Natural killer cell treated with Interleukin-12 subunit alpha and Interleukin-12 subunit beta and Interleukin-15 and Interleukin-18, amount 100 ng/mL, for 72 hours (primary cell): ENCODE measurements at places on chromosomes 2 and 18. TPM values are rescaled to one million over a fixed set of nuclear protein-coding genes. Genes with fewer than 3 reads are reported as not detected.

DNA sequence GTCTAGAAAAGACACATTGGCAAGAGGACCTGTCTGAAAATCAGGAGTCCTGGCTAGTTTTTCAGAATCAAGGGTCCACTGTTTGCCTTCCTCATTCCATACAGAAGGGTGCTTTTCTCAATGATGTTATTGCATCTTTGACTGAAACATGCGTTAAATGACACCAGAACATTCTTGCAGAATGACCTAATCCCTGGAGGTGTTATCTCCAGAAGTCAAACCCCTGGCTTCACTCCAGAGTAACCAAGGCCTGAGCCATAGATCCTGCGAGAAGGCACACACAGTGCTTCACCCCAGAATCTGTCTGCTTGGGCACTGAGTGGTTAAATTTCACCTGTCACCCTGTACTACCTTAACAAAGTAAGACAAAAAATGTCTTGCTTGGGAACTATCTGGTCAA is 1055.2 kb upstream of the FANCL start:
- H3K36me3 ChIP-seq = no peaks in the 10 kb centered on the region
- no peaks in the 10 kb centered on the region for H3K27me3 ChIP-seq
- no peaks in the 10 kb centered on the region for H3K4me1 ChIP-seq
- H3K4me3 ChIP-seq = no peak overlapping the region
- H3K27ac ChIP-seq = no peak overlapping the region
- DNase-seq = no peak

Gene TCF7L1
- 0.14 TPM for total RNA-seq

GRCh38 chr2:239462191-239462515 is 61.3 kb upstream of the HDAC4 start:
- H3K4me1 ChIP-seq = no peaks in the 10 kb centered on the region
- DNase-seq = no peak
- H3K27ac ChIP-seq = no peak overlapping the region
- H3K36me3 ChIP-seq = no peaks in the 10 kb centered on the region
- H3K4me3 ChIP-seq = no peak overlapping the region
- H3K27me3 ChIP-seq = no peaks in the 10 kb centered on the region

DNA sequence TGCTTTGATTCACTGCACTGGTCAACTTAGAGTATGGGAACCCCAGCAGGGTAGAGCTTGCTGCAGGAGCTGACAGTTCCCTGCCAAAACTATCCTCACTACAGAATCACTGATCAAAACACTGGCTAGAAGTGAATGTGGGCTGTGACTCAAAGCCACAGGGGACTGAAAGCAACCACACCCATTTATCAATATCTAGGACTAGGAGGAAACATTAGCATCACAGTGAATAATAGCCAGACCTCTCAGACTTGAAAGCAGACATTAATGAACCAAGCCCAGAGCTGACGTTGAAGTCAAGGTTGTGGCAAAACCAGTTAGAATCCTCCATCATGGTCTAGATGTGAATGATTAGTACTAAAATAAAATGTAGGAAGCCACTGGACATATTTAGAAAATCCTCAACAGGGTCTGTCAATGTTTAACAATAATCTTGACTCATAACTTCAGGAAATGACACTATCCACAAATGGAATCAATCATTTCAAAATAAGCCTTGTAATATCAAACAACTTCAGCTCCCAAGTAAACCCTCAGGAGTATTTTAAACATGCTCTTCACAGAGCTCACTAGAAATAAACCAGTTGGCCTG is 131.4 kb downstream of the CDH20 start:
- no peaks in the 10 kb centered on the region for H3K36me3 ChIP-seq
- peaks cover 8% of the 10 kb centered on the region for H3K4me1 ChIP-seq
- no peak overlapping the region for H3K27ac ChIP-seq
- no peak overlapping the region for H3K4me3 ChIP-seq
- H3K27me3 ChIP-seq = no peaks in the 10 kb centered on the region
- no peak for DNase-seq

GRCh38 chr2:17303054-17303453 is 215.2 kb downstream of the RAD51AP2 start:
- no peak overlapping the region for H3K4me3 ChIP-seq
- no peak overlapping the region for H3K27ac ChIP-seq
- H3K36me3 ChIP-seq = no peaks in the 10 kb centered on the region
- no peak for DNase-seq

- H3K27me3 ChIP-seq = no peaks in the 10 kb centered on the region
- peaks cover 5% of the 10 kb centered on the region for H3K36me3 ChIP-seq
- peaks cover 10% of the 10 kb centered on the region for H3K4me1 ChIP-seq
- DNase-seq = no peak
Measured at GRCh38 chr2:147365622-147366021, 479.2 kb upstream of the ACVR2A start.

Gene CTNNA2
- not detected for total RNA-seq

DNA sequence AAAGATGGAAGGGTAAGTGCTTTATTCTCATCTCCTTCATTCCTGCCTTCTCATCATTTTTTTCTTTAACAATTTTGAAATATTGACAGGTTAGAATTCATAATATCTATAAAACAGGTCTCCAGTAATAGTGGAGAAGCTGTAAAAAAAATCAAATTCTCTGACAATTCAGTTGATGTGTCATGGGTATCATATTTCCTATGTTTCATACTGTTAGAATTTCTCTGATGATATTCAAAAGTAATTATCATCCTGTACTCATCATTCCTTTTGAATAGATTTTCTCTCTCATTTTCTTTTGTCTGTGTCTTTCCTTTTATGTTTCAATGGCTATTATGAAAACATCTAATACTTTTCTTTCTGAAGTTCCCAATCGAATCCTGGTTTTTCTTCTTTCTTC is 97.7 kb downstream of the CPS1 start:
- DNase-seq = no peak
- no peak overlapping the region for H3K4me3 ChIP-seq
- H3K27ac ChIP-seq = no peak overlapping the region
- no peaks in the 10 kb centered on the region for H3K27me3 ChIP-seq
- H3K4me1 ChIP-seq = no peaks in the 10 kb centered on the region

DNA sequence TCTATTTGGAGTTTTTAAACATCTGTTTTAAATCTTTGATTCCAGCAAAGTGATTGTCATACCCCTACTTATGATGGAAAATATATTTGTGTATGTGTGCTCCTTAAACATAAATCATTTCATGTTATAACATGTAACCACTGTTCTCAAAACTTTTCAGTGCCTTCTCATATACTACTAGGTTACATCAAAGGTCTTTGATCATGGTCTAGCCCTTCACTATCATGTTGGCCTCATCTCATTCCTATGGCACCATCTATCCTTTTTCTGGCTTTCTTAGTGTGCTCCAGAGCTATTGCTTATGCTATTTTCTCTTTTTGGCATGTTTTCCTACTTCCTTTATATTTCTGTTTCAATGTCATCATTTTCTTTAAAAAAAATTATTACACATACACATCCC is 367.9 kb upstream of the SLC39A10 start:
- no peaks in the 10 kb centered on the region for H3K4me1 ChIP-seq
- no peak for DNase-seq
- H3K27me3 ChIP-seq = peaks cover 4% of the 10 kb centered on the region

- H3K27me3 ChIP-seq = no peaks in the 10 kb centered on the region
- no peak overlapping the region for H3K4me3 ChIP-seq
- H3K4me1 ChIP-seq = peaks cover 46% of the 10 kb centered on the region
- H3K27ac ChIP-seq = peak overlapping the region; percentile 93
Measured at GRCh38 chr2:37457401-37457901, 113.0 kb downstream of the QPCT start.

DNA sequence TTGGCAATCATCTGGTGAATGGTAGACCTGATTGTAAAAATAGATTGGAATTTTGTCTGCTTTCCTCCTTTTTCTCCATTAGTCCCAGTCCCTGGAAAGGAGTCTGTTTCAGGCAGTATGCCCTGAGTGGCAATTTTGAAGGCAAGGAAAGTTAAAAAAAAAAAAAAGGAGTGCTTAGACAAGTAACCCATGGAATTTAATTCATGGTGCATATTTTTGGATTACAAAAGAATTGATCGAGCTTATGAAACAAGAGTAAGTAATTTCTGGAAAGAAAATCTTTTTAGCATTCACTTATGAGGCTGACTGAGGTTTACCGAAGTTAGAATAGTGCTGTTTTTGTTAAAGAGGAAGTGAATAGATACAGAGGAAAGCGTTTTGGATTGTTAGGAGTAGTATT is 29.4 kb upstream of the TMEM178A start:
- DNase-seq = no peak
- no peaks in the 10 kb centered on the region for H3K4me1 ChIP-seq
- no peaks in the 10 kb centered on the region for H3K27me3 ChIP-seq
- H3K4me3 ChIP-seq = no peak overlapping the region
- H3K27ac ChIP-seq = no peak overlapping the region

GRCh38 chr2:204145791-204146190 is 209.2 kb downstream of the ICOS start:
- peaks cover 24% of the 10 kb centered on the region for H3K27me3 ChIP-seq
- H3K36me3 ChIP-seq = no peaks in the 10 kb centered on the region
- H3K4me1 ChIP-seq = peaks cover 18% of the 10 kb centered on the region
- no peak for DNase-seq
- peak overlapping the region; percentile 37 for H3K27ac ChIP-seq

GRCh38 chr2:109324861-109325260 is 195.9 kb downstream of the SH3RF3 start:
- H3K36me3 ChIP-seq = peaks cover 5% of the 10 kb centered on the region
- peak; percentile 18 for DNase-seq
- H3K27ac ChIP-seq = no peak overlapping the region
- H3K4me3 ChIP-seq = no peak overlapping the region
- H3K27me3 ChIP-seq = peaks cover 35% of the 10 kb centered on the region
- H3K4me1 ChIP-seq = peaks cover 9% of the 10 kb centered on the region

Gene FHL2
- total RNA-seq = 0.95 TPM

DNA sequence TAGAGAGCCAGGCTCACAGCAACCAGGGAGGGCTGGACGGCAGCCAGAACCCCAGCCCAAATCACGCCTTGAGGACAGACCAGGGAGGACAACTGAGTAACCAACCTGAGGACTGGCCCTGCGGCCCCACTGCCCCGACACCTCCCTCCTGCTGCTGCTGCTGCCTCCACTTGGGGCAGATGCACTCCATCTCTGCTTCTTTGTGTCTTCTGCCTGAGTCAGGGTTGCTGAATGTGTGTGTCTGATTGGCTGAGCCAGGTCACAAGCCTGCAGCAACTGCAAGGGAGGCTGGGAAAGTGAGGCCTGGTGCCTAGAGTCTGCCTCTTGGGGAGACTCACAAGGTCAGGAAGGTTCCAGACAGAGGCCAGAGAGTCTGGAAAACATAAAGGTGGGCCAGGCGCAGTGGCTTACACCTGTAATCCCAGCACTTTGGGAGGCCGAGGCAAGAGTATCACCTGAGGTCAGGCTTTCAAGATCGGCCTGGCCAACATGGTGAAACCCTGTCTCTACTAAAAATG is 83.4 kb downstream of the ZFP36L2 start:
- no peaks in the 10 kb centered on the region for H3K36me3 ChIP-seq
- H3K4me3 ChIP-seq = peak overlapping the region; percentile 52
- peaks cover 44% of the 10 kb centered on the region for H3K4me1 ChIP-seq
- DNase-seq = no peak
- H3K27me3 ChIP-seq = no peaks in the 10 kb centered on the region

Gene GDF7
- total RNA-seq = not detected

DNA sequence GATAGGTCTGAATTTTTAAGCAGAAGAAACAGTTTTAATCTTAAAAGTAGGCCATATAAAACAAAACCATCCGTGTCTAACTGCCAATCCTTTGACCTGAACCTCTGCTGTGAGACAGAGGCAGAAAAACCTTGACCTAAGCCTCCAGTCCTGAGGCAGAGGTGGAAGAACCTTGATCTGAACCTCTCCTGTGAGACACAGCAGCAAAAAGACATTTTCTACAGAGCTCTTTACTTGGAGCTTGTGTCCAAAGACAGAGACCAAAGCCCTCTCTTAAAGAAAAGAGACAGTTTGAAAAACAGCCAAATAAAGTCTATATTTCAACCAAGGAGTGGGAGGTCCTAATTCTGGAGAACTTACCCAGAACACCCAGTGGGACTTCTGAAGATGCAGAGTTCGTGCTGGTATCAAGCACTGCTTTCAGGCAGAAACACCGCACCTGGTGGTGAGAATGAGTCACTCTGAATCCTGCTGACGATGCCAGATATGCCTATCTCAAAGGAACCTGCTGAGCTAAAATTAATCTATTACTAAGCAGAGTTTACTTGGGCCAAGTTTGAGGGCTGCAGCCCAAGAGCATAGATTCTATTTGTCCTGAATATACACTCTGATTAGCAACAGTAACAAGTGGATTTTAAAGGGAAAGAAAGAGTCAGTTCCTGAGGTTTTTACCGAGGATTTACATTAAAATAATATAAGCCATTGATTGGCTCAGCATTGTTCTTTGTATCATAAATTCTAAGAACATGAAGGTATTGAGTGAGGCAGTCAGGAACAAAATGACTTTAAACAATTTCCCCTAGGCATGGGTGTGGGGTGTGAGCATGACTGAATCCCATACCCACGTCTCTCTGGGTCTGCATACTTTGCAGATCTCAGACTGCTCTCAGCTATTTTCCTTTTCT is 806.4 kb downstream of the TRIB2 start:
- no peaks in the 10 kb centered on the region for H3K27me3 ChIP-seq
- H3K36me3 ChIP-seq = no peaks in the 10 kb centered on the region
- no peaks in the 10 kb centered on the region for H3K4me1 ChIP-seq
- H3K27ac ChIP-seq = no peak overlapping the region

DNA sequence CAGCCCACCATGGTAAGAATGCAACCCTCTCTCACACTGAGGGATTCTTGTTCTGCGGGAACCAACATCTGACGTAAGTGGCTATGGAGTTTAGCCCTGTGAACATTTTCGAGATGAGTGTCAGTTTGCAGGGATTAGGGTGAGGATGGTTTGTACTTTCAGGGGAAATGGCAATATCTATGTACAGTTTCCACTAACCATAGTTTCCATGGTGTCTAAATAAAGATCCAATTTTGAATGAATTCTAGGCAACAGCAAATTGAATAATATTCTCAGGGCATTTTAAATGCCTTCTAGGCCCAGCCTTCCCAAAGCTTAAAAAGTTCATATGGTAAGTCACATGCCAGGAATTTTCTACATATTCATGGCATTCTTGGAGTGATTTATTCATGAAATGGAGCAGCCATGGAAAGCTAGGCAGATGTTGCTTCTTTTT is 105.4 kb upstream of the MMADHC start:
- no peak for DNase-seq
- H3K4me1 ChIP-seq = no peaks in the 10 kb centered on the region
- no peaks in the 10 kb centered on the region for H3K36me3 ChIP-seq
- H3K4me3 ChIP-seq = no peak overlapping the region
- no peaks in the 10 kb centered on the region for H3K27me3 ChIP-seq

DNA sequence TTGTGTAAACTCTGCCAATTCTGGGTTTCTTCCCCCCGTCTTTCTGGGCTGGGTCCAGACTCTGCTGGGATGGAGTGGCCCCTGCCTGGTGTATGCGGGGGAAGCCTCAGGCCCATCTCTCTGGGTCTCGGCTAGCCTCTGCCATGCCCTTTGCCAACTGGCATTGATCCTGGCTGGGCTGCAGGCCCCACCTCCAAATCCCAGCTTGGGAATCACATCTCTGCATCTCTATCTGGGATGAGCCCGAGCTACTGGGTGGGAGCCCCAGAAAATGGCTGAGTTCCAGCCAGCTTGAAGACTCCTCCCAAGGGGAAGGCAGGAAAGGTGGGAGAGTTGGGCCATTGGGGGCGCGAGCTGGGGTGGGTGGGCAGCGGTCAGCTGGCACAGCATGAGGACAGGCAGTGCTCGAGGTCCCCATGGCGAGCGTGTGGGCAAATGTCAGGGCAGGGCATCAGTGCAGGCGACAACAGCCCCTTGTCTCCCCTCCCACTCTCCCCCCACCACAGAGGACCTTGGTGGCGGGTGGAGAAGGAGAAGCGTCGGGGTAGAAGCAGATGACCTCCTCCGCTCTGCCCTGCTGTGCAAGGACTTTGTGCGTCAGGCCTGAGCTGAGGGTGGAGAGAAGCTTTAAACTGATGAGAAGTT is 139.4 kb downstream of the ASB1 start:
- no peak overlapping the region for H3K27ac ChIP-seq
- H3K4me1 ChIP-seq = no peaks in the 10 kb centered on the region
- no peaks in the 10 kb centered on the region for H3K27me3 ChIP-seq

Gene CCDC178
- total RNA-seq = not detected
